ENCODE measurements at places on chromosomes 12 and 14. TPM values are rescaled to one million over a fixed set of nuclear protein-coding genes. Genes with fewer than 3 reads are reported as not detected.

The ADAMTS20 gene
- polyA plus RNA-seq: not detected

The TEX22 gene
- polyA plus RNA-seq: 1.1 TPM

The DAO gene
- polyA plus RNA-seq: not detected

GRCh38 chr14:64035143-64035542, 182.3 kb downstream of the SYNE2 start:
- H3K27me3 ChIP-seq: no peaks in the 10 kb centered on the region
- H3K36me3 ChIP-seq: peaks cover under 1% of the 10 kb centered on the region
- no peak overlapping the region for H3K4me3 ChIP-seq
- DNase-seq: no peak
- H3K27ac ChIP-seq: no peak overlapping the region
- no peaks in the 10 kb centered on the region for H3K4me1 ChIP-seq

DNA sequence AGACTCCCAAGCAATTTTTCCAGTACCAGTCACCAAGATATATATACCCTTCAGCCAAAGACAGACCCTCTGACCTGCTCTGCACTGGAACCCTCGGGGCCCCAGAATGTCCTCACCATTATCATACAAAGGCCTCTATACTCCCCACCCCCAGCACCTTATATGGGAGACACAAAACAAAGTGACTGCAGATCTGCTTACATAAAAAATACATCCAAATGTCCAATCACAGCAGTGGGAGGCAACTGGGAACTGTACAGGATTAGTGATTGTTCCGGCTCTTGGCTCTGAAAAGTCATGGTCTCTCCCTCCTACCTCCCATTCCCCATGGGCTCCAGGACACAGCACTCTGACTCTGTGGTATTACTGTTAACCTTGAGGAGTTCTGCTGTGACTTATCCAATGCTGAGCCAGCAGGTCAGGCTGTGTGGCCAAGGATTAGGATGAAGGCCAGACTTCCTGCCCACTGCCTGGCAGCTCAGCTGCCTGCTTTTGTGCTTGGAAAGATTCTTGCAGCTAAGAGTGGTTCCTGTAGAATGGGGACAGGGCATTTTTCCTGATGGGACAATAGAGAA, 13.7 kb downstream of the OXA1L start:
- H3K4me3 ChIP-seq: no peak overlapping the region
- H3K27me3 ChIP-seq: no peaks in the 10 kb centered on the region
- peaks cover 10% of the 10 kb centered on the region for H3K36me3 ChIP-seq
- DNase-seq: no peak
- no peak overlapping the region for H3K27ac ChIP-seq

DNA sequence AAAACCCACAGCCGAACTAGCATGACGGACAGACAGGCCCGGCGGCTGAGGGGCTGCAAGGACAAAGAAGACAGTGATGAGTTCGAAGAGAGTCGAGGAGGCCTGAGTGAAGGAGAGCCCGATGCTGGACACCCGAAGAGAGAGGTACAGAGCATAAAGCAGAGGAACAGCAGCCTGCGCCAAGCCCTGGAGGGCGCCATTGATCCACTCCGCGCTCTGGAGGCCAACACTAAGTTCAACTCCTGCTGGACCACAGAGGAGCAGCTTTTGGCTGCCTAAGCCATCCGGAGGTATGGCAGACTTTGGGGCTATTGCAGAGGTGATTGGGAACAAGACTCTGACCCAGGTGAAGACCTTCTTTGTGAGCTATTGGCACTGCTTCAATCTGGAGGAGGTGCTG, 7.8 kb upstream of the PLXNC1 start:
- H3K4me3 ChIP-seq: no peak overlapping the region
- H3K36me3 ChIP-seq: no peaks in the 10 kb centered on the region
- DNase-seq: no peak
- H3K27ac ChIP-seq: no peak overlapping the region

DNA sequence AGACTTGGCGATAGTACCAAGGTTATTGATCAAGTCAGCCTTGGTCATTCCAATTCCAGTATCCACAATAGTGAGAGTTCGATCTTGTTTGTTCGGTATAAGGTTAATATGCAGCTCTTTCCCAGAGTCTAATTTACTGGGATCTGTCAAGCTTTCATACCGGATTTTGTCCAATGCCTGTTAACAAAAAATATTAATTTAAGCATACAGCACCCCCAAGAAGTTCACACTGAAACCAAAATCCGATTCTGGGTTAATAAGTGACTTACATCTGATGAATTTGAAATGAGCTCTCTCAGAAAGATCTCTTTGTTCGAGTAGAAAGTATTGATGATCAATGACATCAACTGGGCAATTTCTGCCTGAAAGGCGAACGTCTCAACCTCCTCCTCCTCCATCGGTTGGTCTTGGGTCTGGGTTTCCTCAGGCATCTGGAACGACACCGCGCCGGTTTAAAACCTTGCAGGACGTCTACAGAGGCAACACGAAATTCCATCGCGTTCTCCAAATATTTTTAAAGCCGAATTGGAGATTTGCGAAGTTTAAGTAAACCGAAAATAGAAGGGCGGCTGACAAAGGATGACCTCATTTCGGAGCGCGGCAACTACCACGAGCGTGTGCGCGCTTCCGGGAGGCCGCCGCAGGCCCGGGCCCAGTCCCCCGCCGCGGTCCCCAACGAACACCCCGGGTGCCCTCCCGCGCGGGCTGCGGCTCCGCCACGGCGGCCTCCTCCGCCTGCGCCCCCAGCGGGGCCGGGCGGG, 716 bp downstream of the HSP90AA1 start:
- H3K36me3 ChIP-seq: peaks cover 10% of the 10 kb centered on the region
- H3K4me3 ChIP-seq: peak overlapping the region; percentile 77
- DNase-seq: no peak
- H3K4me1 ChIP-seq: peaks cover 9% of the 10 kb centered on the region
- peak overlapping the region; percentile 95 for H3K27ac ChIP-seq

DNA sequence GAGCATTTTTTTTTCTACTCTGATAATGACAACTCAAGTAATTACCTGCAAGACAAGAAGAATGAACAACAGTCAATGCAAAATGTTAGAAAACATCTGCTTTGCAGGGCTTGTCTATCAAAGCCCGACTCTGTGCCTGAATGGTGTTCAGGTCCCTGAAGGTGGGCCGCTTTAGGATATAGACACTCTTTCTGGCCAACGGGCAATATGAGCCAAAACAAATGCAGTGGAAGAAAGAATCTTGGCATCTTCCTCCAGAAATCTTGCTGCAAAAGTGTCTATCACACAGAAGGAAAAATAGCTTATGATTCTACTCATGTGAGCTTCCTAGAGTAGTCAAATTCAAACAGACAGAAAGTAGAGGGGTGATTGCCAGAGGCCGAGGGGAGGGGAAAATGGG, 32.7 kb downstream of the FOS start:
- no peaks in the 10 kb centered on the region for H3K36me3 ChIP-seq
- no peak overlapping the region for H3K27ac ChIP-seq
- peaks cover 8% of the 10 kb centered on the region for H3K4me1 ChIP-seq
- H3K27me3 ChIP-seq: no peaks in the 10 kb centered on the region
- no peak overlapping the region for H3K4me3 ChIP-seq

DNA sequence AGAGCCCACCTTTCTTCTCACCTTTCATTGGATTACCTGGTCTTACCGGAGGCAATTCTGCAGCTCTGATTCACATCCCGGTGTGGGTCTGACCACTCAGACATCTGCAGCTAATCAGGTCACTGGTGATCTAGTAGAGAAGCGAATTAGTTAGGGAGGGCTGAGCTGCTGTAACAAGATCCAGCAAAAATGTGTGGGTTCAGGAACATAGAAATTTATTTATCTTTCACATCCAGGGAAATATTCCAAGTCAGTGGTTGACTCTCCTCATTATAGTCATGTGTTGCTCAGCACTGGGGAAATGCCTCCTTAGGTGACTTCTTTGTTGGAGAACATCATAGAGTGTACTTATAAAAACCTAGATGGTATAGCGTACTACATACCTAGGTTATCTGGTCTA, 218.7 kb upstream of the PELI2 start:
- no peaks in the 10 kb centered on the region for H3K27me3 ChIP-seq
- H3K36me3 ChIP-seq: no peaks in the 10 kb centered on the region
- DNase-seq: no peak

GRCh38 chr12:122276242-122276641, 9.9 kb upstream of the VPS33A start:
- H3K27ac ChIP-seq: no peak overlapping the region
- H3K36me3 ChIP-seq: 0 out of 2 replicates have a peak, but pooled peaks cover 5% of the 10 kb centered on the region
- no peaks in the 10 kb centered on the region for H3K27me3 ChIP-seq
- H3K4me1 ChIP-seq: no peaks in the 10 kb centered on the region
- H3K4me3 ChIP-seq: no peak overlapping the region
- DNase-seq: no peak

- no peak overlapping the region for H3K4me3 ChIP-seq
- H3K27ac ChIP-seq: no peak overlapping the region
- no peaks in the 10 kb centered on the region for H3K27me3 ChIP-seq
- H3K36me3 ChIP-seq: no peaks in the 10 kb centered on the region
- DNase-seq: no peak
Measured at GRCh38 chr14:80714474-80714873, 227.1 kb downstream of the CEP128 start.

GRCh38 chr14:77206261-77206824, 24.7 kb downstream of the TMEM63C start:
- H3K4me1 ChIP-seq: no peaks in the 10 kb centered on the region
- no peak overlapping the region for H3K4me3 ChIP-seq

DNA sequence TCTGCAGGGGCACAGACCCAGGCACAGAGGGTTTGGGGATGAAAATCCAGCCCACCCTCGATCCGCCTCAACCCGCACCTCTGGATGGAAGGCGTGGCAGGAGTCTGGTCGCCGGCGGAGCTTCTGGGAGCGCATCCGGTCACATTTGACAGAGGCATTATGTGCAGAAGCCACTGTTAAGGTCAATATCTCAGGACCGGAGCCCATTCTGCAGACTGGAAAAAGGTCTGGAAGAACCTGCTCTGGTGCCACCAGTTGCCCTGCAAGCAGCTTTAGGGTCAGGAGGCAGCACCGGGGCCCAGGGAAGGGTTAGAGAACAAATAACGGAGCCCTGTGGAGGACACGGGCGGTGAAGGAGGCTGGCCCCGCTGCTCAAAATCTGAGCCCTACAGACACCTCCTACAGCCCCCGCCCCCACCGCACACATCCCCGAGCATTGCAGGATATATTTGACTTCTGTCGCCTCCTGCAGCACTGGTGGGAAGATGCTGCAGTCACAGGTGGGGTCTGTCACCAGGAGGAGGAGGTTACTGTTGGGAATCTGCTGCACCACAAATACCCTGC, 25.1 kb upstream of the LRTM2 start:
- H3K27ac ChIP-seq: no peak overlapping the region
- no peaks in the 10 kb centered on the region for H3K36me3 ChIP-seq
- H3K4me3 ChIP-seq: no peak overlapping the region
- DNase-seq: no peak

DNA sequence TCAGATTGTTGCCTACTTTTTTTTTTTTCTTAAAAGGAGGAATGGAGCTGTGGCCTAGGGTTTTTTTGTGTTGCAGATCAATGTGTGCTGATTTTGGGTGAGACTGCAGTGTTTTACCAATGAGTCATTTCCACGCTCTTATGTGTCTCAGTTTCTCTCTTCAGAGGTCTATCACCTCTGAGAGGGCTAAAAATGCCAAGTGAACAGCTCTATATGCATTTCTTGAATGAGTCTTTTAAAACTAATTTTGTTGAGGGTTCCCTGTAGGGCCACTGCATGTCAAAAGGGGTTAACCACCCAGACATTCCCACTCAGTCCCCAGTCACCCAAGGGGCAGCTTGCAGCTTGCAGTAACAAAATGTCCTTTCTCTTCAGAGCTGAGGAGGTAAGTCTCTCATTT, 24.3 kb upstream of the GLIPR1L2 start:
- H3K4me3 ChIP-seq: no peak overlapping the region
- no peak for DNase-seq
- no peaks in the 10 kb centered on the region for H3K4me1 ChIP-seq
- no peaks in the 10 kb centered on the region for H3K27me3 ChIP-seq
- no peaks in the 10 kb centered on the region for H3K36me3 ChIP-seq

GRCh38 chr14:99215277-99215676, 56.7 kb downstream of the BCL11B start:
- DNase-seq: no peak
- no peak overlapping the region for H3K27ac ChIP-seq
- H3K4me3 ChIP-seq: no peak overlapping the region
- no peaks in the 10 kb centered on the region for H3K36me3 ChIP-seq
- no peaks in the 10 kb centered on the region for H3K27me3 ChIP-seq
- no peaks in the 10 kb centered on the region for H3K4me1 ChIP-seq

- no peaks in the 10 kb centered on the region for H3K36me3 ChIP-seq
- H3K4me3 ChIP-seq: no peak overlapping the region
- H3K27ac ChIP-seq: no peak overlapping the region
- H3K4me1 ChIP-seq: no peaks in the 10 kb centered on the region
Measured at GRCh38 chr14:100994756-100995330, 91.3 kb upstream of the RTL1 start.

- H3K4me1 ChIP-seq: peaks cover 42% of the 10 kb centered on the region
- no peak overlapping the region for H3K27ac ChIP-seq
- H3K36me3 ChIP-seq: peaks cover 27% of the 10 kb centered on the region
- no peaks in the 10 kb centered on the region for H3K27me3 ChIP-seq
Measured at GRCh38 chr14:73739899-73740617, 25.9 kb upstream of the PNMA1 start.

Measured in GM12878 (cell line).